Activated T-helper 2 cell treated with anti-CD3 and anti-CD28 coated beads, Interferon-gamma antibody, Interleukin-2, Interleukin-4, amounts not matched to agents 10 μg/mL and 5 μg/mL and 100 μg/mL, durations not matched to agents 14 hours and 24 hours and 36 hours (primary cell): ENCODE measurements at places on chromosomes 3 and 15. TPM values are rescaled to one million over a fixed set of nuclear protein-coding genes. Genes with fewer than 3 reads are reported as not detected.
A peak's percentile ranks its signal among the peaks of the same experiment; 100 is the strongest.

KNSTRN gene
- 48.1 and 49.9 TPM in 2 replicates for total RNA-seq

GOLGA8T gene
- total RNA-seq = not detected in 2 replicates

PSMD2 gene
- total RNA-seq = 268 and 275 TPM in 2 replicates

FBXL22 gene
- 0.71 and 0.78 TPM in 2 replicates for total RNA-seq

NPAP1 gene
- not detected in 2 replicates for total RNA-seq

BHLHE40 gene
- total RNA-seq = 421 and 425 TPM in 2 replicates

CACNA2D2 gene
- total RNA-seq = 0.46 and 0.59 TPM in 2 replicates

PLSCR2 gene
- not detected in 2 replicates for total RNA-seq

ARPP21 gene
- total RNA-seq = 0.14 TPM in 1 of 2 replicates, not detected in the other

ZNF774 gene
- total RNA-seq = 2.7 and 3.6 TPM in 2 replicates

- no peak for DNase-seq
These were observed 53.1 kb upstream of the PRR23E start for GRCh38 chr3:127139601-127140500.

DNA sequence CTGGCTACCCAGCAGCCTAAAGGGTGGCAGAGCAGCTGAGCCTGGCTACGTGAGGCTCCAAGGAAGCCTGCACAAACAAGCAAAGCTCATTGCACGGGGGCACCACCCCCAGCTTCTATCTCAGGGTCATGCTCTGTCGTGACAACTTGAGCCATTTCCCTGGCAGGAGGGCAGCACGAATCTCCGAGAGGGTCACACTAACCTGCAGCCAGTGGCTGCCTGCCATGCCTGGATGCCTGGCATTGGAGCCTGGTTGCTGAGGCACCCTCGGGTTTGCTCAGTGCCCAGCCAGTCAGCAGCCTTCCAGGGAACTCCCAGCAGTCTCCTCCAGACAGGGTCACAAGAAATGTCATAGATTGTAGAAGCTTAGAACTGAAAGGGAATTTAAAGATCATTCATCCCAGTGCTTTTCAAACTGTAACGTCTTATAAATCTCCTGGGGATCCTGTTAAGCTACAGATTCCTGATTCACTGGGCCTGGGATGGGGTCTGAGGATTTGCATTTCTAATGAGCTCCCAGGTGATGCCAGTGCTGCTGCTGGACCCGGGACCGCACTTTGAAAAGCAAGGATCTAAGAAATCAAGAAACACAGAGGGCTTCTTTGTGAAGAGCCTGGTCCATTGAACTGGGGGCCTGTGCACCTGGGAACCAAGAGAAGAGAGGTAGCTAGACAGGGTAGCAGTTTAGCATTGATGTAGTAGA lies 48.4 kb downstream of the TMEM266 start:
- no peak for DNase-seq

- peak; percentile 32 for DNase-seq
These were observed at the start of gene ABHD17C for GRCh38 chr15:80695099-80695910. Gene ABHD17C (plus strand): TSS chr15:80695310. CDS start chr15:80695430, 120 bp downstream.

DNA sequence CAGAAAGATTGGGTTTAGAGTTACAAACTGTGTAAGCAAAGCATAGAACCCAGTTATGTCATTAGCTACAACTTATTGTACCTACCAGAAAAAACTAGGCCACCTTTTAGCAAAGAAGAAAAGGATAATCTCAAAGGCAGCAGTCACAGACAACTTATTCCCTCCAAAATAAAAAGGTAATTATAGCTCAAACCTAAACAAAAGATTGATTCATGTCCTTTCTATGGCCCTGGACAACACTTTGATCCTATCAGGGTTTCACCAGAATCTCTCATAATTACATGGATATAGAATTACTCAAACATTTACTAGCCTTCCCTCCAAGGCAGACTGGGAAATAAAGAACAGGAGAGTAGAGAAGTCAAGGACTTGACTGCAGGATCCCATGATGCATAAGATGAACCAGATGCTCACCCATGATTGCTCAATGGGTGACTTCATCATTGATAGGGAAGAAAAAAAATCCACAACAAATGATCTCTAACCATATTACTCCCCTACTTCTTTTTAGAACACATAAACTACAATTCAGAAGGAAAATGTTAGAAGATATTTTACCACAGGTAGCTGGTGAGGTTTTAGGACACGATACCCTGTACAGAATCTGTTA lies 17.4 kb downstream of the DET1 start:
- no peak for DNase-seq

DNA sequence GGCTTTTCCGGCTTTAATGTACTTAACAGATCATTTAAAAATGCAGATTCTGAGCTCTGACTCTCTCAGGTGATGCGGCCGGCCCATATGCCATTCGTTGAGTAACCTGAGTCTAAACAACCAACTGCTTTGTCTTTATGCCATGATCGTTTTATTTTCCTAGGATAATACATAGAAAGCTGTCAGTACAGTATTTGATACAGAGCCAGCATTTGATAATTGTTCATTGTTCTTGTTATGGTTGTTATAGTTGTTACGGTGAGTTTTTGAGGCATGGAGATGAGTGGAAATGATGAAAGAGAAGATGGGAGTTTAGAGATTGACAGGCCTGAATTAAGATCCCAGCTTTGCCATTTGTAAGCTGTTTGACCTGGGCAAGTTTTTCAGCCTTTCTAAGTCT lies 40.0 kb downstream of the TMEM45A start:
- DNase-seq = no peak

GRCh38 chr3:52531860-52532516 lies 1.7 kb downstream of the NT5DC2 start:
- no peak for DNase-seq

- DNase-seq = no peak
These were observed 156.1 kb downstream of the FBLN2 start for GRCh38 chr3:13705051-13705450.

GRCh38 chr3:105516972-105517371 lies 150.3 kb downstream of the ALCAM start:
- DNase-seq = no peak

DNA sequence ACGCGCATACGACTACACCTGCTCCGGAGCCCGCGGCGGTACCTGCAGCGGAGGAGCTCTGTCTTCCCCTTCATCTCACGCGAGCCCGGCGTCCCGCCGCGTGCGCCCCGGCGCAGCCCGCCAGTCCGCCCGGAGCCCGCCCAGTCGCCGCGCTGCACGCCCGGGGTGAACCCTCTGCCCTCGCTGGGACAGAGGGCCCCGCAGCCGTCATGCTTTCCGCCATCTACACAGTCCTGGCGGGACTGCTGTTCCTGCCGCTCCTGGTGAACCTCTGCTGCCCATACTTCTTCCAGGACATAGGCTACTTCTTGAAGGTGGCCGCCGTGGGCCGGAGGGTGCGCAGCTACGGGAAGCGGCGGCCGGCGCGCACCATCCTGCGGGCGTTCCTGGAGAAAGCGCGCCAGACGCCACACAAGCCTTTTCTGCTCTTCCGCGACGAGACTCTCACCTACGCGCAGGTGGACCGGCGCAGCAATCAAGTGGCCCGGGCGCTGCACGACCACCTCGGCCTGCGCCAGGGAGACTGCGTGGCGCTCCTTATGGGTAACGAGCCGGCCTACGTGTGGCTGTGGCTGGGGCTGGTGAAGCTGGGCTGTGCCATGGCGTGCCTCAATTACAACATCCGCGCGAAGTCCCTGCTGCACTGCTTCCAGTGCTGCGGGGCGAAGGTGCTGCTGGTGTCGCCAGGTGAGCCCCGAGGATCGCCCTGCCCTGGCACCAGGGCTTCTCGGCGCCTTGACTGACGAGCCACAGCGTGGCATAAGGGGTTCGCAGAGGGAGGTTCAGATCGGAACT lies 420 bp downstream of the SLC27A2 start:
- peak; percentile 53 for DNase-seq

GRCh38 chr3:143348486-143349327 lies 229.1 kb downstream of the CHST2 start:
- no peak for DNase-seq

GRCh38 chr3:46462511-46462910 lies 2.2 kb downstream of the LTF start:
- DNase-seq = no peak

- DNase-seq = no peak
These were observed 21.2 kb upstream of the SIAH2 start for GRCh38 chr3:150783920-150784746.

DNA sequence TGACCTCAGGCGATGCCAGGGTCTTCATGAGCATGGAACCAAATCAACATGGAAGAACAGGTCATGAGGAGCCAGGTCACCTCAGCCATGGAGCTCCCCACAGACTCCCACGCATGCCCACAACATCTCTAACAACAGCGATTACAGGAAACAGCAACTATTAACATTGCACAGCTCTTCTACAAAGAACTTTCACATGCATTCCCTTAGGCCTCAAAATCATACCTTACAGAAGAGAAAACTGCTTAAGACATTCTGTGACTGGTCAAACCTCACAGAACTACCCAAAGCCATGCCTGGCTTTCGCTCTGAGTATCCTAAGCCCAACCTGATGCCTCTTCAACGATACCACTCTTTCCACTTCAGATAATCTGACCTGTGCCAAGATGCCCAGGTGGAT lies 117.8 kb downstream of the OXNAD1 start:
- no peak for DNase-seq

DNA sequence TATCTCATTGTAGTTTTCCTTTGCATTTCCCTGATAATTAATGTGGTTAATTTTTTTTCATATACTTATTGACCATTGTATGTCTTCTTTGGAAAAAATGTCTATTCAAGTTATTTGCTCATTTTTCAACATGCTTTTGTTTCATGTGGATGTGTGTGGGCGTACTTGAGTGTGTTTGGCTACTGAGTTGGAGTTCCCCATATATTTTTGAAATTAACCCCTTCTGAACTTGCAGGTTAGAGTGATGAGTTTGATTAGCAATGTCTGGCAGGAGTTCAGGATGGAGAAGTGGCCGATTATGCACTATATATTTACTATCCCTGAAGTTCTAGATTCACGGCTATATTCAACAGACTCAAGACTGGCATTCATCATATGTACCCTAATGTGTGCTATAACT lies 250.4 kb upstream of the TTC14 start:
- DNase-seq = no peak

DNA sequence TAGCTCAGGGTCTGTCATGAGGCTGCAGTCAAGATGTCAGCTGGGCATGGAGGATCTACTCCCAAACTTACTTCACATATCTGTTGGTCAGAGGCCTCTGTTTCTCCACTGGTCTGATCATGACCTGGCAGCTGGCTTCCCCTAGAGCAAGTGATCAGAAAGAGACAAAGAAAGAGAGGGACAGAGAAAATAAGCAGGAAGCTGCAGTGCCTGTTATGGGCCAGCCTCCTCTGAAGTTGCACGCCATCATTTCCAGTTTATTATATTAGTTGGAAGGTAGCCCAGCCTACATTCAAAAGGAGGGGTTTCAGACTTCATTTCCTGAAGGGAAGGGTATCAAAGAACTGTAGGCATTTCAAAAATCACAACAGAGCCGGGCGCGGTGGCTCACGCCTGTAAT lies 5.0 kb upstream of the RPP25 start:
- no peak for DNase-seq

DNA sequence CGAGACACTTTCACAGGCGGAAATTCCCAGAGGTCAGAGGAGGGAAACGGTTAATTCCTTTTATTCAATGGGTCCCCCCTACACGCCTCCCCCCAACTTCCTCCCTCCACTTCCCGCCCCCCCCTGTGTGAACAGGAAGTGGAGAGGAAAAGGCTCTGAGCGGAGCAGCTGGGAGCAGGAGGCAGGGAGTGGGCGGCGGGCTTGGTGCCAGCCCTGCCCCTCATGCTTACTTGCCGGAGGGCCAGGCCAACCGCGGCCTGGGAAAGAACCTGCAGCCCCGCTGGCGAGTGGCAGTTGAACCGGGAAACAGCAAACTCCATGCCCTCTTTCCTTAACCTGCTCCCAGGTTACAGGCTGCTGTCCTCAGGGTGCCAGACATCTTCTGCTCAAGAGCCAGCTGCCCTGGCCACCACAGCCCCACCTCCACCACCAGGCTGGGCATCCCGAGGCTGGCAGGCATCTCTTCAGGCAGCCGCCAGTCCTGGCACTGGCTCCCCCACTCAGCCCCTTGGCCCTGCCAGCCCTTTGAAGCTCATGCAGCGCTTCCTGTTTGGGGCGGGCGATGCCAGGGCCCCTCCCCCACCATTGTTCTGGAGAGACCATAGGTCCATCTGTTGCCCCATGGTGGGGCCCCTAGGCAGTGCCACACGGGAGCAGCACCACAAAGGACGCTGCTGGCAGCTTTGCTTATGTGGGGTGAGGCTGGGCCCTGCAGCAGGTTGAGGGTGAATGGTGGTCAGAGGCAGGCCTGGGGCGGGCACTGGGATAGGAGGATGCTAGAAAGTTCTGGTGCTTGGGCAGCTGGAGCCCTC lies 12.9 kb downstream of the VPS18 start:
- no peak for DNase-seq

DNA sequence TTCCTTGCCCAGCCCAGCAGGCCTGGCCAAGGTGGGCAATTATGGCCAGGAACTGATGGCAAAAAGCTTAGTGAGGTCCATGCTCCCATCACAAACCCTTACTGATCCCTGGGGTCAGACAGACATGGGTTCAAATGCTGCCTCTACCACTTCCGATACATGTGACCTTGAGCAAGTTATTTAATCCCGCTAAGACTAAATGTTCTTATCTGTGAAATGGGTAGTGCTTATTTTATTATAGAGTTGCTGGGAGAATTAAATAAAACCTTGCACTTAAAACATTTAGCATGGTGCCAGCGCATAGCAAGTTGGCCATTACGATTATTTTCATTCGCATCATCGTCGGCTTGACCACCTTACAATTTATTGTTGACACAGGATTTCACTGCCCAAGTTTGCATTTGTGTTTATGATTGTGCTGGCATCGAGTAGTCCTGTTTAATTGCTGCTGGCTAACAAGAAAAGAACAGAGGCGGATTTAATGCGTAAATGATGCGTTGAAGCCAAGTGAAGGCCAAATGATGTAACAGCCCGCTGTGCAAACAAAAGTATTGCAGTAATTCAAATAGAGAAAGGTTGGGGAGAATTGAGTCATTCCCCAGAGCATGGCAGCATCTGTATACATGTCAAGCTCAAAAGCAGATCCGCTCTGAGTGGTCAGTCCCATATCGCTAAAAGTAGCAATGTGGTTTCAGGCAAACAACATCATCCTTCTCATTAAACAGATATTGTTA lies 7.3 kb upstream of the FURIN start:
- no peak for DNase-seq

DNA sequence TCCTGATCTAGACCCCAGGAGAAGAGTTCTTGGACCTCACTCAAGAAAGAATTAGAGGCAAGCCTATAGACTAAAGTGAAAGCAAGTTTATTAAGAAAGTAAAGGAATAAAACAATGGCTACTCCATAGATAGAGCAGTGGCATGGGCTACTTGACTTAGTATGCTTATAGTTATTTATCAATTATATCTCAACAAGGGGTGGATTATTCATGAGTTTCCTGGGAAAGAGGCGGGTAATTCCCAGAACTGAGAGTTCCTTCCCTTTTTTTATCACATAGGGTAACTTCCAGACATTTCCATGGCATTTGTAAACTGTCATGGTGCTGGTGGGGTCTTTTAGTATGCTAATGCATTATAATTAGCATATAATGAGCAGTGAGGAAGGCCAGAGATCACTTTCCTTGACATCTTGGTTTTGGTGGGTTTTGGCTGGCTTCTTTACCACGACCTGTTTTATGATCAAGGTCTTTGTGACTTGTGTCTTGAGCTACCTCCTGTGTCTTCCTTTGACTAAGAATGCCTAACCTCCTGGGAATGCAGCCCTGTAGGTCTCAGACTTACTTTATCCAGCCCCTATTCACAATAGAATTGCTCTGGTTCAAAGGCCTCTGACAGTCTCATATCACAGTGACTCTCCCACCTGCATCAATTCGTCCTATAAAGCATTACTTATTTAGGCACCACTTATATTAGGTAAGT lies 35.3 kb upstream of the PLSCR2 start:
- DNase-seq = no peak

GRCh38 chr3:71984843-71985613 lies 200.1 kb upstream of the PROK2 start:
- DNase-seq = no peak
